ENCODE measurements at places on chromosomes 3 and 15.

DNA sequence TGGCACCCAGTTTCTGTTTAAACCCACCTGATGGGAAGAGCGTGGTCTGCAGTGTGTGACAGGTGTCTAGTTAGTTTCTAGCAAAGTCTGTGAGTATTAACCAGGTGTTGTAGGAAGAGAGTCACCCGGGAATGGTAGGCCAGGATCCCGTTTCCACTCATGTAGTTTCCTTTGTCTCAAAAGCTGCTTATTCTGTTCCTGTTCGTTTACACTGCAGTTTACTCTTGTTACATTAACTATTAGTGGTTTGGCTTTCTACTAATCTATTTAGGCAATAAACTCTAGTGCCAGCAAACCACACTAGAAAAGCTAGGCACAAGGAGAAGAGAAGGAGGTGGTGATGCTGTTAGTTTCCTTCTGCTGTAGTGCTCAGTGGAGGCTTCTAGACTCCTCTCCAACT, 32.7 kb downstream of the WDR76 start:
- DNase-seq: no peak

DNA sequence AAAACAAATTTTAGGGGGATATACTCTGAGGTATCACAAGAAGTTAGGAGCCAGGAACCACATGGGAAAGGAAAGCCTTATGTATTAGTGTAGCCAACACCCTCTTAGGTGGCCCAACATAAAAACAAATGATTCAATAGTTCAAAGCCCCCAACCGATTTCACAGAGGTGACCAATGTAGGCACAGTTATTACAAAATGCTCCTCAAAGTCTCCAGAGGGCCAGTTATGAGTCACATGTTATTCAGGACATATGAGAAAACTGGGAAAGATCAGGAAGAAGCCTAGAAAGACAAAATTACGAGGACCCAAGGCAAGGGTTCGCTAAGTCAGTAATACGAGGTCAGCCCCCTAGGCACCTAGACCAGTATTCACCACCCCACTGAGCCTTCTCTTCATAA, 29.9 kb upstream of the FBN1 start:
- no peak for DNase-seq

- no peak for DNase-seq
Observed at GRCh38 chr3:139808201-139808600, 126.8 kb upstream of the CLSTN2 start.

- no peak for DNase-seq
Observed at GRCh38 chr3:36488077-36488789, 107.9 kb downstream of the STAC start.

DNA sequence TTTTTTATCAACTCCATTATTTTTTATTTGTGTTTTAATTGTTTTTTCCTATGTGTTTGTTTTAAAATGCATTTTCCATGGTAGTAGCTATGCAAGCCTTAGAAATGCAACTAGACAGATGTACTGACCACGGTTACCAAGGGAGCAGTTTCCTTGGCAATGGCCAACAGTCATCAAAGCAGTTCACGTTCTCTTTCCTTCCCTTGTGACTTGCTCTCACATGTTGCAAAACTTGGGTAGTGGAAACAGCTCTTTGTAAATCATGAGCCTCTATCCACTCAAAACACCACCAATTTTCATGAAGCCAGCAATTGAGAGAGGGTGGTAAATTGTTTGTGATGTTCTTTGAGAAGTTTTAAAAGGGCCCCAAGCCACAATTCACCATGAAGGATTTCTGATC, 499.4 kb upstream of the MDFIC2 start:
- no peak for DNase-seq

GRCh38 chr15:43135351-43135750, 2.0 kb downstream of the TMEM62 start:
- DNase-seq: no peak

- no peak for DNase-seq
Observed at GRCh38 chr3:20307383-20307782, 121.4 kb upstream of the SGO1 start.

DNA sequence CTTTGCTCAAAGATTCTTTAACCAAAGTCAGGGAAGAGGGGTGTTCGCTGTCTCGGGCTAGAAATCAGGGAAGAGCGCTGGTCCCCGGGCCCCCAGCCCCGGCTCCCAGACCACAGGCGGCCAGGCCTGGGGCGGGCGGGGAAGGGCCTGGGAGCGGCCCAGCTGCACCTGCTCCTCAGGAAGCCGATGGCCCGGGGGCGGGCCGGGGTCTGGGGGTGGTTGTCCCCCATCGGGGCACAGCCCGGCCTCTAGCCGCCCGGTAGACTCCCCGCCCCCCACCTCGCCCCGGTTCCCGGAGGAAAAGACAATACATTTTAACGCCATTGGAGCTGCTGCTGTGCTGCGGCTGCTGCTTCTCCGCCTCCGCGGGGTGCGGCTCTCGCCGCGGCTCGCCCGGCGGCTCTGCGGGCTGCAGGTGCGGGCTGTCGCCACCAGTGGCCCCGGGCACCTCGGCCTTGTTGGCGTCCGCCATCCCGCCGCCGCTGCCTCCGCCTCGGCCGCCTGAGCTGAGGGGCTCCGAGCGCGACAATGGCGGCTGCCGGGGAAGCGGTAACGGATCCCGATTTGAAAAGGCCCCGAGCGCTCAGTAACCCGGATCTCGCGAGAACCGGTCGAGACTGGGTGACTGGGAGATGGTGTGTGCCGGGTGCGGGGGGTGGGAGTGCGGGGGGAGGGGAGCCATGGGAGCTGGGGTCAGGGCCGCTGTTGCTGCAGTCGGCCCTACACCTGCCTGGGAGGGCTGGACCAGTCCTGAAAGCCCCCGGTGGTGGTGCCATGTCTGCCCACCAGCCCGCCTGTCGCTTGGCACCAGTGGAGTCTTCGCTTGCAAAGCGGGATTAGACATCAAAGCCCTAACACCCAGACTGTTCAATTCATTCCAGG, at the start of gene MYEF2:
Gene MYEF2, minus strand, starts transcription at position 530 of the 882 bp plus-strand sequence. Its CDS starts 58 bp downstream, at position 472.
- peak; percentile 42 for DNase-seq

DNA sequence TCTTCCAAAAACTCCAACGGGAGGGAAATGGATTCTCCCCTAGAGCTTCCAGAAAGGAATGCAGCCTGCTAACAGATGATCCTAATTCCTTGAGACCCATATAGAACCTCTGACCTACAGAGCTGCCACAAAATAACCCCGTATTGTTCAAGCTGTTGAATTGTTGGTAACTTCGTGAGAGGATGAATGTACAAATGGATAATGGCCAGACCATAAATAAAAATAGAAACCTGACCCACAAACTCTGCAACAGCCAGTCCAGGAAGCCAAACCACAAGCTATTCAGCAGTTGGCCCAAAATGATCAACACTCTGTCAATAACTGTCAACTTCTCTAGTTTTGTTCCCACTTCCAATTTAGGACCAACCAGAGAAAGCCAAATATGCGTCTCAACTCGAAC, 414.0 kb upstream of the ZNF717 start:
- no peak for DNase-seq

DNA sequence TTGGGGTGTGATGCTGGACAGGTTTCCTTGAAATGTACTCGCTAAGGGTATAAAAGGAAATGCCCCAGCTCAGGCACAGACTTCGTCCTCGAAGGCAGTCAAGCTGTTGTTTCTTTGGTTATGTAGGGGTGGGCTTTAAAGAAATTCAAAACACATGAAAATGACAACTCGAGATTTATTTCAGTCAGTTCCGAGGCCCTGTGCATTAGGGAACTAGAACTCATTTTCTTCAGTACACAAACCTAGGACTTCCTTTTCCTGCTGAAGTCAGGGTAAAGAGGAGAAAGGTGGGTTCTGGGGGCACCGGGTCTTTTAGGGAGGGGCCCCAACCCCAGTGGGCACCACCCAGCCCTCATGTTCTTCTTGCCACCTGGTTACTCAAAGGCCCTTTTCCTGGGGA, 7.7 kb downstream of the CCR9 start:
- DNase-seq: no peak

DNA sequence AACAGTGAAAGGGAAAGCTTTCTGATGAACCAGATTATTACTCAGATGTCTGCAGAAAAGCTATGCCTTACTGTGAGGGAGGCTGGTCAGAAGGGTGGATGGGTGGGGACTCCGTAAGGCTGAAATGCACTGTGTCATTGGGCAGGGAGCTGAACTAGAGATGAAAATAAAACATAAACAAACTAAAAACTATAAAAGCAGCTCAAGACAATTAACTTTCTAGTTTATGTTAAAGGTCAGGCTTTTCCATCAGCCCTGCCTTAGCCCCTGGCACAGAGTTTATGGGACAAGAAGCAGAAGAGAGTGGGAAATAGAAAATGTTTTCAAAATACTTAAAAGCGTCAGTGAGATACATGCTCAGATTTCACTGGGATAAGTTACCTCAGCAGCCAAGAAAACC, 310.0 kb upstream of the UBE2E2 start:
- DNase-seq: no peak

- DNase-seq: no peak
Observed at GRCh38 chr15:38691965-38692788, 127.6 kb upstream of the RASGRP1 start.

DNA sequence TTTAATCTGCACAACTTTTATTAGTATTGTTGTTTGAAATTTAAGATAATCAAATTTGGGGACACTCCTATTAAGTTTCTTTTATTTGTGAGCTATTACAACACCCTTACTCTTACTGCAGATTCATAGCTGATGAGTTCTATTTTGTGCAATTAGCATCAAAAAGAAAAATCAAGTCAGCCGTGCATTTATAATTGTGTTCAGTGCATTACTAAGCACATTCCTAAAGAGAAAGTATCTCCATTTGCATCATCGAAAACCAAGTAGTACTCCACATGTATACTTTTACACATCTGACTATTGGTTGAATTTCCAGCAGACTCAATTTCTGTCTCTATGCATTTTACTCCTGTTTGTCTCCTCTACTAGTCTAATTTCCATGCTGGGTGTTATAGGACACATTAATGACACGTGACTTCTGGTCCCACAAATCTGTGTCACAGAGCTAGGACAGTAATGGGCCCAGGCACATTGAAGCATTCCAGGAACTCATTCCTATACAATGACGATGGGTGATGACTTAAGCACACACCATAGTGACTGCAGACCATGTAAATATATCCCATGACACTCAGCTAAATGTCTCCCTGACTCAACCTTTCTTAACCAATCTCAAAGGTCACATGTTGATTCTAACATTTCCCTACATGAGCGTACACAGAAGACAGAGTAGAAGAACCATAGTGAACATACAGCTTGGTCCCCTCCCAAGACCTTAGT, 477.5 kb downstream of the LPP start:
- DNase-seq: no peak

GRCh38 chr3:81839504-81840094, 78.2 kb upstream of the GBE1 start:
- DNase-seq: no peak
